ENCODE measurements at places on chromosomes 12 and 14.

GRCh38 chr12:25730489-25731349, 177.6 kb upstream of the LMNTD1 start:
- no peak for DNase-seq

- peak; percentile 80 for DNase-seq
Measured at GRCh38 chr14:80213602-80214001, 2.3 kb upstream of the DIO2 start.

DNA sequence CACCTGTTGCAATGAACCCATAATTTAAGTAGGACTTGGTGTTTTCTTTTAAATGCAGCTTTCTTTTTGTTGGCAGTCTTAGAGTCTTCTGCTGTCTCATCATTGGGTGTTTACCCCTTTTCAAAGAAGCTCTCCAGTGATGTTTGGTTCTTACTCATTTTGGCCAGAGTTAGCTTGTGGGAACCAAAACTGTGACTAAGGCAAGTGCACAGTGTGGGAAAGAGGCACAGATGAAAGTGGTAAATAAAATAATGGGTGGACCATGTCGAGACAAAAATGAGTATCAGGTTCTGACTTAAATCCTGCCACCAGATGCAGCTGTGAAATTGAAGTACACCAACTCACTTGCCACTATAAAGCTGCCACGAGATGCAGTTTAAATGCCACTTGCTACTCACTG, 615.4 kb upstream of the MIS18BP1 start:
- DNase-seq = no peak

- no peak for DNase-seq
Measured at GRCh38 chr12:41302979-41303403, 114.9 kb downstream of the PDZRN4 start.

GRCh38 chr12:4133029-4133428, 140.5 kb upstream of the CCND2 start:
- no peak for DNase-seq

GRCh38 chr14:78653173-78653572, 483.0 kb downstream of the NRXN3 start:
- no peak for DNase-seq

- peak; percentile 84 for DNase-seq
Measured at GRCh38 chr12:7108003-7108795, 815 bp downstream of the C1RL start.

DNA sequence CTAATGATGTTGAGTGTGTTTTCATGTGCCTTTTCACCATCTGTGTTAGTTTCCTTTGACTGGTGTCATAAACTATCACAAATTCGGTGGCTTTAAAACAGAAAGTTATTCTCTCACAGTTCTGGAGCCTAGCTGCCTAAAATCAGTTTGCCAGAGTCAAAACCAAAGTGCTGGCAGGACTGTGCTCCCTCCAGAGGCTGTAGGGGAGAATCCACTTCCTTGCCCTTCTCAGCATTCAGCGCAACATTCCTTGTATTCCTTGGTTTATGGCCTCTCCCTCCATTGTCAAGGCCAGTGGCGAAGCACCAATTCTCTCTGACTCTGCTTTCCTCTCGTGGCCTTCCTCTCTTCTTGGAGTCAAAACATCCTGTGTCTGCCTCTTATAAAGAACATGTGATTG, 174.2 kb upstream of the PDE3A start:
- DNase-seq = peak; percentile 71

- DNase-seq = no peak
Measured at GRCh38 chr12:6310771-6311610, 509 bp downstream of the PLEKHG6 start.

DNA sequence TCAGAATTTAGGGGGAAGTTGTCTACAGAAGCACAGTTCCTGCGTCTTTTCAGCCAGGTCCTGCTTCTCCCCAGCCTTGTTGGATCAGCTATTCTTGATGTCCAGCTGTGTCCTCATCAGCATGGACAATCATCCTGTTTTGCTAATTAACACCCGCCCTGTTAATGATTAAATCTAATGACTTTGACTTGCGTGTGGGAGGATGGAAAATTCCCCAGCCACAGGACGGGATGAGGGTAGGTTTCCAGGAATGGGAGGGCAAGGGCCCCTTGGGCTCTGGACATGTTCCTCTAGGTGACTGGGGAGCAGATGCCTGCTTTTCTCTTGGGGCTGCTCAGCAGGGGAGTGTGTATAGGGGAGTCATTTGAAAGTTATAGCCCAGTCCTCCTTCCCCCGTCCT, 5.3 kb upstream of the PPP1R1A start:
- DNase-seq = no peak

GRCh38 chr14:87989221-87989955, 3.6 kb downstream of the GALC start:
- no peak for DNase-seq

DNA sequence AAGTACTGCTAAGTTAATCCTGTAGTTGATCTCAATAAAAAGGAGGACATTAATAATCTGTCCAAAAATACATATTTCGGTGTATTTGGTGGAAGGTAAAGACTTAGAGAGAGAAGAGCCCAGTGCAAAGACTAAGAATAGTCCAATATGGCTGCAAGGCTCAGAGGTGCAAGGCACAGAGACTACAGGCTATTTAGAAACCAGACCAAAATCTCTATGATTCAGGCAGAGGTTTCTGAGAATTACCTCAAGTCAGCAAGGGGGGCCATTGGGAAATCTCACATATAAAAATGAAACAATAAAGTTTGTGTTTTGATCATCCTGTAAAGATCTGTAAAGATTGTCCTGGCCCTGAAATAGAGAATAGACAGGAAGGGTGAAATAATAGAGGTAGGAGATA, 1173.0 kb downstream of the VRK1 start:
- DNase-seq = no peak

DNA sequence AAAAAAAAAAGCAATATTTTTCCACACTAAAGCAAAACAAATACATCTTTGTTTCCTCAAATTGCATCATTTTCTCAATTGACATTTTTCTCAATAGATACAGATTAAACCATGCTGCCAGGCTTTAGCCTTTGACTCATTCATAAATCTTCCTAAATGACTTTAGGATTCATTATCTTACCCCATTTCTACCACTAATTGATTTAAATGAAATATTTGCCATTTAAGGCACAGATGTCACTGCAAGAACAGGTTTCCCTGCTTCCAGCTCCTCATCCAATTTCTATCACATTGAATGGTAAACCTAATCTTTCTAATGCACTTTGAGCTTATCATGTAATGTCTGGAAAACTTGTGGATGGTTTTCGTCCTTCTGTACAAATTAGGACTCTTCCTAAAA, 298.7 kb downstream of the RPL10L start:
- no peak for DNase-seq

DNA sequence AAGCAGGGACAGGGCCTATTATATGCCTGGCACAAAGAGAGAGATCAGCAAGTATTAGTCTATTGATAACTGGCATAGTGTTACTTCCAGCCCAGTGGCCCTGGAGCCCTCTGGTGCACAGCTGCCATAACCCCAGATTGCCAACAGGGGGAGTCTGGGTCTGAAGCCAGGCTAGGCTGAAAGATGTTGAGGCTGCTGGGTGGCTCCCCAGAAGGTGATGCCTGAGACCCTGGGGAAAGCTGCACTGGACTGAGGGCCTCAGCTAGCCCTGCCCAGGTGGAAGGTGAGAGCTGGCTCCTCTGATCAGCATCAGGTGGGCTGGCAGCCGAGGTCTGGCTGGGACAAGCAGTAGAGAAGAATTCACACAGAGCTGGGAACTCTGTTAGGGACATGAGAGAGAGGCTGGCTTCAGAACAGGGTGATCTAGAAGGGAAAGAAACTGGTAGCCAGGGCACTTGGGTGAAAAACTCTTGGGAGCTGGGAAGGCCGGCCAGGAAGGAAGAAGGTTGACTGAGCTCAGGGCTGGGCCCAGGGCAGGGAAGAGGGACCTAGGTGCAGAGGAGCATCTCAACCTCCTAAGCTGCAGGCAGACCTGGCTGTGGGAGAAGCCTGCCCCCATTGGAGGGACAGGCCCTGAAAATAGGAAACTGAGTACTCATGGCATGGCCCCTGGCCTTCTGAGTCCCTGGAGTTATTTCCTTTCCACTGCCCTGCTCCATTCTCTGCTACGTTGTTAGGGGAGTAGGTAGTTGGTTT, 3.9 kb downstream of the GZMH start:
- peak; percentile 14 for DNase-seq

- peak; percentile 88 for DNase-seq
Measured at GRCh38 chr12:57454566-57455373, at the start of gene INHBE. Gene INHBE (plus strand): TSS chr12:57455307. CDS start chr12:57455537, 230 bp downstream.

GRCh38 chr14:91374879-91375702, 42.5 kb downstream of the CCDC88C start:
- no peak for DNase-seq

DNA sequence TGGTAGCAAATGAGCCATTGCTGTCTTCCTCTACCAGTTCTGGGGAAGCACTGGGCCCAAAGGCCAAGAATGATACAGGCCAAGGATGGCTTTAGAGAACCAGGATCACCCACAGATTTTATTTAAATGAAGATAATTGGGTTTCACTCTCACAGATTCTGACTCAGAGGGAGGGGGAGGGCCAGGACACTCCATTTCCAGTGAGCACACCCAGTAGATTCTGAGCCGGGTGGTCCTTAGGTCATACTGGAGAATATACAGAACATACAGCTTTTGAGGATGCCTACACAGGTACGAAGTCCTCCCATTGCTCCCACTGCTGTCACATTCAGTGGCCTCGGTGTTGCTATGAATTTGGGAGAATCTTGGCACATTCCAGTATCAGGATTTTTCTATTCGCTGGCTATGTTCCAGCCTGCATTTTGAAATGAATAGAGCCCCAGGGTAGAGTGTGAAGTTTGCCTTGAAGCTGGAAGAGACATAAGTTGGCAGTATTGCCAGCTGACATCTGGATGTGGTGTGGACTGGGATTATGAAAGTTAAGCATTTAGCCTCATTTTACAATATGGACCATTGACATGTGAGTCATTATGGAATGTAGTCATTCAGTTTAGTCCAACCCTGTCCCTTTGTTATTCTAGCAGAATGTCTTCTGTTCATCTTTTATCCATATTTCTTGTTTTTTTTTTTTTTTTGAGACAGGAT, 45.8 kb upstream of the POC1B start:
- peak; percentile 78 for DNase-seq

DNA sequence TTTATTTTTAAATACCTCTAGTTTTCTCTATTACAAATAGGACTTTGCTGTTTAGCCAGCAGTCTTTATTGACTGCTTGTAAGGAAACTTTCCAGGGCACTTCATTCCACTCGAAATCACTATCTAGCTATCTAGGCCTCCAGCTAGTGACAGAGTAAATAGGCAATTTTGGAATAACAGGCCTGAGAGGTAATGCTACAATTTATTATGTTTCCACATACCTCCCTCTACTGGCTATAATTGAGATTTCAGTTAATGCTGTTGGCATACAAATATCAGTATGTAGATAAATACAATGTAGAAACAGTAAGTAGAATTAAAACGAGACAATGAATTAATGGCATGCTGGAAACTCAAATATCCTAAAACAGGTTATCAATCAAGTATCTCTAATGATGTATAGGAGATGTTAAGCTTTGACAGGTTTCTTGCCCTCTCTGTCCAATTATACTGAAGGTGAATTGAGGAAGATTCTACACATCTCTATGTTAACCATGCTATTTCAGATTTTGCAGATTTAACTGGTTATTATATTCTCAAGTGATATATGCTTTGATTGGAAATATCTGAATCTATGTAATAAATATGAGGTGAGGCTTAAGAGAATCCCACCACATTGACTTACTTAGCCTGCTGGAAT, 7.2 kb downstream of the DTD2 start:
- peak; percentile 62 for DNase-seq

- DNase-seq = no peak
Measured at GRCh38 chr12:124413401-124413800, 118.5 kb downstream of the RFLNA start.

DNA sequence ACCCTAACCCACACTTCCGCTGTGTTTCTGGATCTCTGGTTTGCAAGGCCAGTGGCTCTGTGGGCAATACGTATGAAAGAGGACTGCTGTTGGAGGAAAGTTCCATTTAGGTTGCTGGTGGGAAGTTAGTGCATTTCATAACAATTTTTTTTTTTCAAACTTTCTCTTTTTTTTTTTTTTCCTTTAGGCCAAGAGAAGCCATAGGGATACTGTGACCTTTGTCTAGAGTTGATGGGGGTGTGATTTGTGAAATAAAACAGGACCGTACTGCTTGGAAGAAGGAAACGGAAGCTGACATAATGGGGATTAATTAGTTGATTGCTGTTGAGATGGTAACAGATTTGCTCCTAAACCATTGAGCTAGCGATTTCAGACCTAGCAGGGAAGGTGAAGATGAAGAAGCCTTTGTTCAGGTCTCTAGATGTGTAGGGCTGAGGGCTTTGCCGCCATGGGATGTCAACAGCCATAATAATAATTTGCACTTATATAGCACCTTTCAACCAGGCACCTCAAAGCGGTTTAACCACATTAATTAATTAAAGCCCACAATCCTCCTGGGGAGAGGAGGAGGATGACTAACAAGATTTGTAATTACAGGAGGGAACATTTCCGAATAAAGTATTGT, 315.3 kb downstream of the ZFP36L1 start:
- DNase-seq = no peak

- DNase-seq = no peak
Measured at GRCh38 chr12:131598717-131599116, 112.2 kb upstream of the SFSWAP start.

DNA sequence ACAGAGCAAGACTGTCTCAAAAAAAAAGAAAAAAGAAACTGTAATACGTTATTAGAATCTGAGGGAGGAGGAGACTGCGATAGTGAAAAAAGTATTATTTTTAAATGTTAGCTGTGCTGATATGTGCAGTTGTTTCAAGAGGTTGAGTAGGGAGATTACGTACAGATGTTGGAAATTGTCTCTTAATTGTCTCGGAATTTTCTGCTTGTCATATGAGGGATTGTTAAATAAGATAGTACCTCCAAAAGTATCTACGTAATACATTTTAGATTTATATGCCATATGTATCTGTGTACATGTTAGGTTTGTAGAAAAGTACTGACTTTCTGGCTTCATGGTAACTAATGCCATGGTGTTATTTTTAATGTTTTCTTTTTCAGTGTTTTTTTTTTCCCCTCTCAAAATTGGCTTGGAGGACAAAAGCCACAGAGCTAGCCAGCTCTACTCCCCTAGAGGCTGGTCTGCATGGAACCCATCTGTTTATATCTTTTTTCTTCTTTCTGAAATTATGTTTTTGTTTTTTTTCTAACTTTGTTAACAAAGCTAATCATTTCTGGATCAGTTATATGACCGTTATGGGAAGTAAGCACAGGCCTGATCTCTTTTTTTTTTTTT, 3.4 kb downstream of the RIMKLB start:
- no peak for DNase-seq

- no peak for DNase-seq
Measured at GRCh38 chr14:96139169-96139568, 65.5 kb upstream of the BDKRB2 start.

All from EH (cell line).